Cardiac septum (tissue), 1 donor: ENCODE measurements at places on chromosomes 3 and 15. TPM values are rescaled to one million over a fixed set of nuclear protein-coding genes. Genes with fewer than 3 reads are reported as not detected.
A peak's percentile ranks its signal among the peaks of the same experiment; 100 is the strongest.

DNA sequence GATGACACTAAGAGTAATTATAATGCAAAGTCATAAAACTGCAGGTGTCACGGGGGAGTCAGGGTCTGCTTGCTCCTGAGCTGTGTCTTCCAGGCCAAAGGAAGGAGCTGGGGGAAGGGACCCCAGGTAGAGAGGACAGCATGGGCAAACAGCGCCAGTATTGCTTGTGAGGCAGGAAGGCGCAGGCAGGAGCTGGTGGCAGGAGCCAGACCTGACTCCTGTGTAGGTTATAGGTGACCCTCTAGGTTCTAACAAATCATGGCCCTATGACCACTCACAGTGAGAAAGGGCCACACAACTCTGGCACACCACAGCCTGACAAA lies 1.9 kb downstream of the CISH start:
- no peak for DNase-seq

- no peak for DNase-seq
These were observed 74.3 kb downstream of the SIDT1 start for GRCh38 chr3:113606539-113607218.

The GRAMD1C gene
- total RNA-seq = 0.70 TPM

DNA sequence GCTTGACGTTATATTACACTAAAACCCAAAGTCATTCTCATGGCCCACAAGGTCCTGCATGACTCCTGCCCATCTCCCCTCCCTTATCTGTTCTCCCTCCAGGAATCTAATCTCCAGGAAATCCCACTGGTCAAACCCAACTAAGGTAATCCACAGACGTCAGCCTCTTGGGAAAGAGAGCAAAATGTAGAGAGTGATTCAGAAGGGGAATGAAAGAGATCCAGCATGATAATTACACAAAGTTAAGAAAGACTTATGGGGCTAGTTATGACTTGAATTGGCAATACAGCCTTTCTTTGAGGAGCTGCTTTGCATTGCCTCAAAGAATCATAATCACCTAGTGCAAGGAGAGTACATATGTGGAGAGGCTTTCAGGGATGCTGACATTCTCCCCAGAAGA lies 137.8 kb upstream of the MYRIP start:
- DNase-seq = no peak

The ITIH3 gene
- 0.78 TPM for total RNA-seq

- DNase-seq = no peak
These were observed 22.0 kb upstream of the NANOGP8 start for GRCh38 chr15:35107122-35107521.

- no peak for DNase-seq
These were observed 7.7 kb upstream of the FLNB start for GRCh38 chr3:58000306-58001085.

The TRIM42 gene
- total RNA-seq = not detected

The SYNPR gene
- 0.46 TPM for total RNA-seq

The ACKR4 gene
- total RNA-seq = 1.6 TPM

GRCh38 chr3:194023501-194024280 lies 112.3 kb upstream of the HES1 start:
- DNase-seq = no peak

DNA sequence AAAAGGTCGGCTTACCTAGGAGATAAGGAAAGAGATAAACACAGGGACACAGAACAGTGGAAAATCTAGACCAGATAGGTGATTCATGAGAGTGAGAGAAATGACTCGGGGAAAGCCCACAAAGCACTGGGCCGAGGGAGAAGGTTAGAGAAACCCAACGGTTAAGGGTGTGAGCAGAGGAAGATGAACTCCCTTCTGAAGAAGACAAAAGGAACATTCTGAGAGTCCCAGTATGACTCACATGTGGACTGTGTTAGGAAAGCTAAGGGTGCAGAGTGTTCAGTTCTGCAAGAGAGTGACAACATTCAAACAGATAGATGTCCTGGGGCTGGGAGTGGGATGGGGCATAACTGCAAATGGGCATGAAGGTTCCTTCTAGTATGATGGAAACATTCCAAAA lies 83.0 kb downstream of the CNTN3 start:
- no peak for DNase-seq

- no peak for DNase-seq
These were observed 129.7 kb downstream of the DTWD1 start for GRCh38 chr15:49750553-49750952.

DNA sequence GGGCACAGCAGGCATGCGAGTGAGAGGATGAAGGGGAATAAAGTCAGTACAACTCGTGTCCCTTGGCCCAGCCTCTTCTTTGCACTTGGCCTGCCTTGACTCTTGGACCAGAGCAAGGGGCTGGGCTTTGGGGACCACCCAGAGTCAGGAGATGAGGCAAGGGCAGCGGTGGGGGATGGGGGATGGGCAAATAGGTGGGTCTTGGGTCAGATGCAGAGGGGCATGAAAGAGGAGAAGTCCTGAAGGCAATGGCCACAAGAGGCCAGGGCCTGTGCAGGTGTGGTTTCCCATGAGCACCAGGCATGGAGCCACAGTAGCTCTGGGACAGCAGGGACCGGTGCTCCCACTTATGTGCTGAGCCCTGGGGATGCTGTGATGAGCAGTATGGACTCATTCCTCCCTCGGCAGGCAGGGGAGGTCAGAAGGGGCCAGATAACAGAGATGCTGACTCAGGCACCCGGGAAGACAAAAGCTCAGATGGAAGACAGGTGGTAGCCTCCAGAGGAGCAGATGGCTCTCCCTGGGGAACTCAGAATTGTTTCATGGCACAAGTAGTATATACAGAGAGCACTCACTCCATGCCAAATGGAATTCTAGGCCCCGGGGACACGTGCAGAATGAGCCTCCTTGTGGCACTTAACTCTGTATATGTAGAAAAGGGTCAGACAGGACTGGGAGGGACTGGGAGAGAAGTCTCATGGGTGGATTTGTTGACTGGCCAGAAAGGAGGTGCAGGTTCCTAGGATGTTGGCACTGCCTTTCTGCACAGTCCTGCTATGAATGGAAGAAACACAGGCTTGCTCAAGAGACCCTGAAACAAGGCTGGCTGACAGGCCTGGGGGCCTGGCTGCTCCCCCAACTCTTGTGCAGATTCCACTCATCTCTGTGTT lies 14.3 kb downstream of the ZBTB47 start:
- DNase-seq = peak; percentile 59

The ARHGEF26 gene
- 2.9 TPM for total RNA-seq

The CCR9 gene
- total RNA-seq = not detected

DNA sequence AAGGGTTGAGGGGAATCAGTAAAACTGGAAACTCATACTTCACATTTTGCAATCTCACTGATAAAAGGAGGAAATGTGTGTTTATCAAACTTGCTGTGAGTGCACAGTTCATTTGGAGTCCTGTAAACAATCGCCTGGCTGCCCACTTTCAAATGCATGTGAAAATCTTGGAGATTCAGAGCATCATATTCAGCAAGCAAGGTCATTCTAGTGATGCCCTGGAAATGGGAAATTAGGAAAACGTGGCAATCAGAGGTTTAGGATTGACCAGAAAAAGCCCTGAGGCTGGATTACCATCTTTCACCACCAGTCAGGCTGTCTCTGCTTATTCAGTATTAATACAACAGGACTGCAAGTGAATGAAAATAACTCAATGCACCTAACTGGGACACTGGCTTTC lies 23.9 kb downstream of the DPH6 start:
- DNase-seq = no peak

GRCh38 chr3:16076564-16076963 lies 97.9 kb upstream of the GALNT15 start:
- DNase-seq = no peak

- no peak for DNase-seq
These were observed 51.8 kb downstream of the ST3GAL6 start for GRCh38 chr3:98814817-98815420.

The C3orf49 gene
- total RNA-seq = not detected

DNA sequence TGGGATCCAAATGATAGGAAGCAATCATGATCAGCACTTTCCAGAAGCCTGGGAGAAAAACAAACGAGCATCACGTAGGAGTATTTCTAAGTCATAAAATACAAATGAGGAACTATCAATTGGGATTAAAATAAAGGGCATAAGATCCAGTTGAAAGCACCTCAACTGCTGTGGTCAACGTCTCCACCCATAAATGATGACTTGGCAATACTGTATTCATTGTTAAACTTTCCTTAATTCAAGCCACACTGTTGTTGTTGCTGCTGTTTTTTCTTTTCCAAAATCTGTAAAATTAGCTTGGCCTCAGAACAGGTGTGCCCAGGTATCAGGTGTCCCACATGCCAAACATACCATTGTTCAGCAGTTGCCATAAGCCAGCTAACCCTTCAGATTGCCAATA lies 395.8 kb downstream of the NTRK3 start:
- no peak for DNase-seq

The SNX4 gene
- 20.6 TPM for total RNA-seq

DNA sequence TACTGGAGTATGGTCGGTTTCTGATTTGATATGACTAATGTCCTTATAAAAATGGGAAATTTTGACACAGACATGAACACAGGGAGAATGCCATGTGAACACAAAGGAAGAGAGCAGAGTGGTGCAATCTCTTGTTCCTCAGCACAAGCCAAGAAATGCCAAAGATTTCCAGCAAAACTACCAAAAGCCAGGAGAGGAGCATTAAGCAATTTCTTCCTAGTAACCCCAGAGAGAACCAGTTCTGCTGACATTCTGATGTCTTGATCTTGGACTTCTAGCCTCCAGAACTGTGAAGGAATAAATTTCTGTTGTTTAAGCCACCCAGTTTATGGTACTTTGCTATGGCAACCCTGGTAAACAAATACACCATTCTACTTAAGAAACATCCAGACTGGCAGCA lies 227.8 kb upstream of the MRPL3 start:
- DNase-seq = no peak

DNA sequence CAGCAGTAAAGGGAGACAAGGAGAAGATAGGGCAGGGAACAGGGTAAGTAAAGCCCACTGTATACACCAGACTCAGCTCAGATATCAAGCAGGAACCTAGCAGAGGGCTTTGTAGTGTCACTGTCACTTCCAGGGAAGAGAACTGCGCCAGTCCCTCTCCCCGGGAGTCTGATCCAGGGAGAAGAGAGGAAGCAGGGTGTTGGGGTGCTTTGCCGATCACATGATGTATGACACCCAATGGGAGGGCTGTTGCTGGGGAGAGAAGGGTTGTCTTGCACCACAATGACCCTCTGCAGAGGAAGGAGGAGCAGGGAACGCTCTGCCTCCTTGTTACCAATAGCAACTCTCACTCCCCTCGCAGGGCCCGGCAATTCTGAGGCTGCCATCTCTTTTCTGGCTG lies 147.2 kb upstream of the SLC2A2 start:
- DNase-seq = no peak

The TF gene
- 5.8 TPM for total RNA-seq

DNA sequence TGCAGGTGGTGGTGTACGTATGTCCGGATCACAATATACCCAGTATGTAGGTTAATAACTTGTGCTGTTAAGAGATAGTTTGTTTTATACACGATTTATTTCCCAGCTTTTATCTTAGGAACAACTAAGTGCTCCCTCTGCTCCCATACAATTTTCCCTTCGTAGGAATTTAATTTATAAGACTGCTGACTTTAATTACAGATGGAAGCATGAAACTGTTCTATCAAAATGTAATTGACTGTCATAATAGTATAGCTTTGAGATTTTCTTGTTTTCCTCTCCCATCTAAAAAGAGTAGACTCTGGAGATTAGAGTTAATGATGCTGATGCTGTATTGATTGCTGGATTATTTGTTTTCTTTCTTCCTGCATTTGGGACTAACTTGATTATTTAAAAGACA lies 370.7 kb upstream of the SGO1 start:
- no peak for DNase-seq

DNA sequence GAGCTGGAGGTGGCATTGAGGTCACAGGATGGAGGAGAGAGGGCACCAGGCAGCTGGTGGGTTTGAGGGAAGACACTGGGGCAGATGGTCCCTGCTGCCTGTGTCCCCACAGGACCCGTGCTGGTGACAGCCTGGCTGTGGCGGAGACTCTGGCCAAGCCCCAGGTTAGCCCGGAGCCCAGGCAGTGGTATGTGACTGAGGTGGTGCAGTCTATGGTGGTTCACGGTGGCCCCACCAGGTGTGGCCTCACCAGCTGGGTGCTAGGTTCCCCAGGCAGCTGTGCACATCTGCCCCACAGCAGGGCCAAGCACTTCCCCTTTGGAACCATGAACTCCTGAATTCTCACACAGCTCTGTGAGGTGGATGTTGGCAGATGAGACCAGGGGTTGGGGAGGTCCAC lies 15.4 kb downstream of the PLXNA1 start:
- no peak for DNase-seq

GRCh38 chr15:91480426-91480825 lies 373.1 kb upstream of the SLCO3A1 start:
- DNase-seq = no peak

The RASL12 gene
- 11.5 TPM for total RNA-seq

- peak; percentile 83 for DNase-seq
These were observed 96.2 kb upstream of the TRPM1 start for GRCh38 chr15:31197497-31198414.

DNA sequence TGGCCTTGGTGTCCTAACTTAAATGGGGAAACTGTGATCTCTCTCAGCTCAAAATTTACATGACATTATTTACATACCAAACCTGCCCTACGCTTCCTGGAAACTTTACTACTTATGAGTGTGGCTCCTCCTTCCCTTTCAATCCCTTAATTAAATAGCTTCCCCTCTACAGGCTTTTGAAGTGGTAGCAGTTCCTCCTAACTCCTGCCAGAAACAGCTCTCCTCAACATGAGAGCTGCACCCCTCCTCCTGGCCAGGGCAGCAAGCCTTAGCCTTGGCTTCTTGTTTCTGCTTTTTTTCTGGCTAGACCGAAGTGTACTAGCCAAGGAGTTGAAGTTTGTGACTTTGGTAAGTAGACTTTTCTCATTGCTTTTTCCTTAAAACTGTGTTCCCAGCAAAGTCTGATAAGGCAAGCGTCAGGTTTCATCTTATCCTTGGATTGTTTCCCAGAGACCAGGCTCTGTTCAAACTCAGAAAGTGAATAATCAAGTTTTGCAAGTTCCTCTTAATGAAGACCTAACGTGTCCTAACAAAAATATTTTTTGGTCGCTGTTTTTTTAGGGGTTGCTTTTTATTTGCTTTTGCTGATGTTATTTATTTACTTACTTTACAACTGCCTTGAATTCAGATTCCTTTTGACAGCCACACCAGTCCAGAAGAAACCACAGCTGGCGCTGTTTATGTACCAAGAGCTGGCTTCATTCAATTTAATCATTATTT lies at the start of gene ACP3:
Gene ACP3 (plus strand): TSS at position 179 of the 720 bp plus-strand sequence. CDS start 50 bp downstream, at position 229.
- peak; percentile 78 for DNase-seq

DNA sequence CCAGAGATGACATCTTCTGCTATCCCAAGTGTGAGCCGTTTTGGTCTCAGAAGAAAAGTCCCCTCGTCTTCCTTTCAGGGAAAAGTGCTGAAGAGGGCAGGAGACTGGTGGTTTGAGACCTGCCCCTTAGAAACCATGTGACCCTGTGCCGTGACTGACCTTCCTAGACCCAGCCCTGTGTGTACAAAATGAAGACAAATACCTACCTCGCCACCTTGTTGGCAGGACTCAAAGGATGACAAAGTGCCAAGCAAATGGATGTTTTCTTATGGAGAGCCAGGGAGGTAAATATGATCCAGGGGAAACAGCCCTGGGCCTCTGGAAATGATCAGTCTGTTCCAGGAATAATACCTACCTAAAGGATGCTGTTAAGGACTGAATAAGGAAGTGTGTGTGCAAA lies 41.3 kb downstream of the FAM174B start:
- DNase-seq = no peak
